ENCODE measurements at places on chromosomes 16 and 17.

GRCh38 chr17:40071313-40072039 is 8.7 kb downstream of the THRA start:
- DNase-seq = no peak

- no peak for DNase-seq
Observed at GRCh38 chr17:70024253-70024652, 50.8 kb upstream of the KCNJ16 start.

GRCh38 chr17:67685351-67685750 is 32.4 kb upstream of the NOL11 start:
- no peak for DNase-seq

DNA sequence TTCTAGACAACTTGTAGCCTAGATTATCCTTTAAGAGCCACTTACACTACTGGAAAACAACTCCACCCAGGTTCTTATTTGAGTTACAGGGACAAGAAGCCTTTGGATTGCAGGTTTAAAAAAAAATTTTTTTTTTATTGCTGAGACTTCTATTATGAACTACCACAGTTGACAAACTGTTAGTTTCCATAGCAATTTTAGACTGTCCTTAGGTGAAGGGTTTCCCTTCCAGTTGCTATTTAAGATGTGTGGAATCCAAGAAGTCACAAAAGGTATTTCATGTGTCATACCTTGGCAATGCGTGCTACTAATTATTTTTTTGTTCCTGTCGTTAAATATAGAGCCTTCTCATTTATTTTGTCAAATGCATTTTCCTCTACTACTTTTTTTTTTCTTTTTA is 253.2 kb downstream of the PRKCA start:
- no peak for DNase-seq

GRCh38 chr17:16364625-16365024 is 11.4 kb upstream of the CENPV start:
- no peak for DNase-seq

DNA sequence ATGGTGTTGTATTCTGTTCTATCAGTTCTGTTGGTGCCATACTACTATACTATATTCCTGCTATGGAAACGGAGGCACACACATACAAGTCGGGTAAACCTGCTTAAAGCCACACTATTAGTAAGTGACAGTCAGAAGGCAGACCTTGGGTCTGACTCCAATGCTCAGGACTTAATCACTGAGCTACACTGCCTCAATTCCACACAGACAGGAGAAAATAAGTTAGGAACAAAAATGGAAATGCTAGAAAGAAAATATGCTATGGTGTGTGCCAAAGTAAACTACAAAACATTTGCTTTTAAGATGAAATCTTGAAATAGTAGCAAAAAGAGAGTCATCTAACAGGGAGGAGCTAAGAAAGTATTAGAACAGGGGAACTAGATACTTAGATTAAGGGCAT is 48.1 kb downstream of the MYO1D start:
- no peak for DNase-seq

DNA sequence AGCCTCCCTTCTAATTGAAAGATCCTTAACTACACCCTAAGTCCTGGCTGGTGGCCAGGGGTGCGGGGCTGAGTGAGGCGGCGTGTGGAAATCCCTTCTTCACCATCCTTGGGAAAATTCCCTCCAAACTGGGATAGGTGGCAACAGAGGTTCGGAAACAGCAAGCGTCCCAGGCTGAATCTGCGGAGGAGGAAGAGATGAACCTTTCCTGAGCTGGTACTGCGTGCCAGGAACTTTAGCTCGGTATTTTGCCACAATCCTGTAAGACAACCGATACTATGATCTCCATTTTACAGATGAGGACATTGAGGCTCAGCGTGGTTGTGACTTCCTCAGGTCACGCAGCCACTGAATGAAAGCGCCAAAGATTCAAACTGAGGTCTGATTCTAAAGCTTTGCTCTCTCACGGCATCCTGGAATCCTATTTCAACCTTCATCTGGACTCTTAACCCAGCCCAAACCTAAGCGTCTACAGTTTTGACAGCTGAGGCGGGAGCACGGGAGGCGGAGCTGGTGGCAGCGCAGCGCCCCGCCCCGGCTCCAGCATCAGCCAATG is 583 bp upstream of the CYLD start:
- no peak for DNase-seq

DNA sequence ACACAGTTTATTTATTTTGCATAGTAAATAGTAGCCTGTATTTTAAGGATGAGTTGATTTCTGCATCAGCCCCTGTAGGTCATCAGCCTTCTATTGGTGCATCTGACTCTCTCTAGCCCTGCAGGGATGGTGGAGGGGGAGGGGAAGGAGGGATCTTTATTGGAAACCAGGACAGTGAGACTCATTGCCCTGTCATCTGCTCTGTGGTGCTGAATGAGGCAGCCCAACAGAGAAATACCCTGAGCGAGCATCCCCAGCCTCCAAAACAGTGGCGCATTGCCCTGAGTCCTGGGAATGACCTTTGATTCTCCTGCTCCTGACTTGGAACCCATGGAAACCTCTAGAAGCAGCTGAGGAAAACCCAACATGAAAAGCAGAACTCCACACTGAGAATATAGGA is 45.5 kb upstream of the STH start:
- DNase-seq = no peak

DNA sequence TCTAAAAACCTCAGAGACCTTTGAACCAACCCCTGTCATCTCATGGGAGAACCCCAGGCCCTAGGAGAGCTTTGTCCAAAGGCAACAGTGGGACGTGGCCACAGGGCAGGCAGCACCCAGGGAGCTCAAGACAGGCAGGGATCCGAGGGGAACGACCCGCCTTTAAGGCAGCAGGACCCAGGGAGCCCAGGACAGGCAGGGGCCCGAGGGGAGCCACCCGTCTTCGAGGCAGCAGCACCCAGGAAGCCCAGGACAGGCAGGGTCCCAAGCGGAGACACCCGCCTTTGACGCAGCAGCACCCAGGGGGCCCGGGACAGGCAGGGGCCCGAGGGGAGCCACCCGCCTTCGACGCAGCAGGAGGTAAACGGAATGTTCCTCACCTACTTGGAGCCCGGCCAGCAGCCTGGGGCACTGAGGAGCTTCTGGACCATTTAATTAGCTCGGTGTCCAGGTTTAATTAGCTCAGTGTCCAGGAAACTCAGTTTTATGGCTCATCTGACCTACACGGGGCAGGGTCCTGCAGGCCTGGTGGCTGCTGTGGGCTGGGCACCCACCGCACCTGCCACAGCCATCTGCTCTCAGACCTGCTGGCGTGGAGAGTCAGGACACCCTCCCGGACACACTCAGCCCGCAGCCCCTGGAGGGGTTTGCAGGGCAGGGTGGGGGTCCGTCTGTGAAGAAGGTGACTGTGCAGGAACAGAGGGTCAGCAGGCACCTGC is 24.4 kb downstream of the PIEZO1 start:
- no peak for DNase-seq

GRCh38 chr16:79407461-79408135 is 192.9 kb downstream of the MAF start:
- no peak for DNase-seq

DNA sequence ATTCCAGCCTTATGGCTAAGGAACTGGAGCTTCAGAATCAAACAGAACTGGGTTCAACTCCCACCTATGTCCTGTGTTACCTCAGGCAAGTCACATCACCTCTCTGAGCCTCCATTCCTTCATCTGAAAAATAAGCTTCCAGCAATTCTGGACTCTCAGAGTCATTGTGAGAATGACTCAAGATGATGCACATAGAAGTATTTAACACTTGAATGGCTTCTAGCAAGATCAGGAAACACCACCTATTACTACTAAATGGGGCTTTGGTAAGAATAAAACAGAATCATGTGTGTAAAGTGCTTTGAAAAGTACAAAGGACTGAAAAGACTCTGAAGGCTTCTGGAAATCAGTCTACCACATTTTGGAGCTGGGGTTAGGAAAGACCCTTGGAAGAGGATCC is 30.8 kb upstream of the CALB2 start:
- DNase-seq = no peak

- DNase-seq = no peak
Observed at GRCh38 chr16:9817586-9817985, 364.6 kb downstream of the GRIN2A start.

GRCh38 chr17:57485916-57486881 is 229.9 kb downstream of the MSI2 start:
- DNase-seq = no peak

DNA sequence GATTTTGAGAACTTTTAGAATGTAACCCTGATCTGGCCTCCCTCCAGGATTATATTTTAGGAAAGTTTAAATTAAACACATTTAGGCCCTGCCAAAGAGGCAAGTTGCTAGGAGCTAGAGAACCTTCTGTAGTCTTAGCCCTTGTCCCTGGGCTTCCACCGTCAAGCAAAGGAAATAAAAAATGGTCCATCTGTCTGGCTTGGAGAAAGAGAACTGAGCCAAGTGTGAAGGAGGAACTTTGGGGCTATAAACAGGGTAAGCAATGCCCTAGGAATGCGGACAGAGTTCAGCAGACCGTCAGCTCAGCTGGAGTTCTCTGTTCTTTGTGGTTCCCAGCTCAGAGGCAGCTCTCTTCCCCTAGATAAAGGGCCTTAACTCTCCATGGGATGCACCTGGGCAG is 29.6 kb downstream of the RCVRN start:
- DNase-seq = no peak

- no peak for DNase-seq
Observed at GRCh38 chr17:18028952-18029540, 9.9 kb downstream of the ATPAF2 start.

Data from kidney capillary endothelial cell (primary cell).